ENCODE measurements at places on chromosomes 1 and 21.

- ATAC-seq: no peak
Measured at GRCh38 chr21:42392731-42393442, 3.0 kb downstream of the TMPRSS3 start.

GRCh38 chr1:25204797-25205480, 27.4 kb downstream of the SYF2 start:
- peak; percentile 75 for ATAC-seq

DNA sequence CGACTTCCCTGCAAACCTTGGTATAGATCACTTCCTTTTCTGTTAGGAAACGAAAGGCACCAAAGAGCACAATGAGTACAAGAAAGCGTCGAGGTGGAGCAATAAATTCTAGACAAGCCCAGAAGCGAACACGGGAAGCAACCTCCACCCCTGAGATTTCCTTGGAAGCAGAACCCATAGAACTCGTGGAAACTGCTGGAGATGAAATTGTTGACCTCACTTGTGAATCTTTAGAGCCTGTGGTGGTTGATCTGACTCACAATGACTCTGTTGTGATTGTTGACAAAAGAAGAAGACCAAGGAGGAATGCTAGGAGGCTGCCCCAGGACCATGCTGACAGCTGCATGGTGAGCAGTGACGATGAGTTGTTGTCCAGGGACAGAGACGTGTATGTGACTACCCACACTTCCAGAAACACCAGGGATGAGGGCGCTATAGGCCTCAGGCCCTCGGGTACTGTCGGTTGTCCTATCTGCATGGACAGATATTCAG, 18.5 kb downstream of the FAM89A start:
- no peak for ATAC-seq

- peak; percentile 33 for ATAC-seq
Measured at GRCh38 chr1:36560621-36561360, 78.1 kb upstream of the CSF3R start.

DNA sequence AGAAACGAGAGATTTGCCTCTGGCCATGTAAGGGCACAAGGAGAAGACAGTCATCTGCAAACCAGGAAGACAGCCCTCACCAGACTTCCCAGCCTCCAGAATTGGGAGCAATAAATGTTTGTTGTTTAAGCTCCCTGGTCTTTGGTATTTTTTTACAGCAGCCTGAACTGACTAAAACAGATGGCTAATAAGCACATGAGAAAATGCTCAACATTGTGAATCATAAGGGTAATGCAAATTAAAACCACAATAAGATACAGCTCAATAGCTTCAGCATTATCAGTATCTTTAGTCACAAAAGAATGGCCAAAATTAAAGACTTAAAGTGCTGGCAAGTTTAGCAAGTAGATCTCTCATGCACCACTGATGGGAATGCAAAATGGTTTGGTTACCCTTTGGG, 11.7 kb downstream of the UBE2G2 start:
- peak; percentile 56 for ATAC-seq

- no peak for ATAC-seq
Measured at GRCh38 chr1:34777519-34778321, 3.3 kb upstream of the GJB3 start.

GRCh38 chr21:45209685-45210284, 77.9 kb downstream of the POFUT2 start:
- no peak for ATAC-seq

GRCh38 chr1:177869586-177869985, 100.3 kb downstream of the SEC16B start:
- no peak for ATAC-seq

- no peak for ATAC-seq
Measured at GRCh38 chr1:39833121-39833520, 44.5 kb upstream of the BMP8B start.

GRCh38 chr1:240149484-240150094, 57.9 kb downstream of the FMN2 start:
- no peak for ATAC-seq

- no peak for ATAC-seq
Measured at GRCh38 chr21:35154788-35155187, 105.7 kb upstream of the RUNX1 start.

DNA sequence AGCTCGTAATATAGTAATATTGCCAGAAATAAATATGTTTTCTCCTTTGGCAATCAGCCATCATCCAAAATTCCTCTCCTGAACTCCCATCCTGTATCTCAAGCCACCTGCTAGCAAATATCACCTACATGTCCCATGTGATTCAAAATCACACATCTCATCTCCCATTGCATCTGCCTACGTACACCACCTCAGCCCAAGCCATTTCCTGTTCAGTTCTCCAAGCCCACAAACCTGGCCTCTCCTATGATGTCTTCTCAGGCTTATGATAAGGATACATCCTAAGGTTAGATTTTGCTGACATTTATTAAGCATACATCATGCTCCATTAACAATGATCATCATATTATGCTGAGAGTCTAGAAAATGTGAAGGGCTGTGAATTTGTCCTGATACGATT, 31.9 kb upstream of the DEGS1 start:
- no peak for ATAC-seq

DNA sequence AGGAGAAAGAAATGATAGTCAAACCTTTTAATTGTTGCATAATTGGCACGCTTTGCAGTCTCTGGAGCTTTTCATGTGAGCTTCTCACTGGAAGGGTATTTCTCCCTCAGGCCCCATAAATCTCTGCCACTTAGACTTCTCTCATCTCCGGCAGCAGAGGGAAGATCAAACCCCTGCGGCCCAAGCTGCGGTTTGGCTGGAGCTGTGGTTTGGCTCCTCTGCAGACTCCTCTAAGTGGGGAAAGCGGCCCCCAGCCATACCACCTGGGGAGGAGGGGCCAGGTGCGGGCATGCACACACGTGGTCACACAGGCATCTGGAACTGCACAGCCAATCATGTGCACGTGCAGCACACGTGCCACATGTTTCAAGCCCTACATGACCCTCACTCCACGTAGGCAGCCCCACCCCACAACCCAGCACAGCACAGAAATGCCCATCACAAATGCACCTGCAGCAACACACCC, 58.3 kb downstream of the UBE2T start:
- ATAC-seq: peak; percentile 86

- no peak for ATAC-seq
Measured at GRCh38 chr21:31366825-31367224, 22.8 kb upstream of the TIAM1 start.
